ENCODE measurements at places on chromosomes 1 and 21. TPM values are rescaled to one million over a fixed set of nuclear protein-coding genes. Genes with fewer than 3 reads are reported as not detected.

Gene TMEM61
- 2.7 TPM for total RNA-seq

Gene C1orf232
- not detected for total RNA-seq

GRCh38 chr1:204829133-204829825 is 41.4 kb upstream of the NFASC start:
- DNase-seq, result no peak

DNA sequence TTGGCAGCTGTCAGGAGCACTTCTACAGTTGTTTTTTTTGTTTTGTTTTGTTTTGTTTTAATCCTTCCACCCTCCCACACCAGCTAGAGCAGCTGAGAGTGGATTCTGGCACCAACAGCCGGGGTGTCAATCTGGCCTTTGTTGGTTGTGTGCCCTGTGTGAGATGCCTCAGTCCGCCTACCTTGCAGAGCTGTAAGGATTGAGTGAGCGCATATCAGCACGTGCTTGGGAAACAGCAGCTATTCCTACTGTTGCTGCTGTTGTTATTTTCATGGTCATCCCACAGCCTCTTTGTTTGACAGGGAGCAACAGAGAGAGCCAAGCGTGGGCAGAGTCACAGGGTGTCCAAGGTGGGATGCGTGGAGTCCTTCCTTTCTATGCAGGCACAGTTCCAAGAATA is 50.4 kb downstream of the PGBD5 start:
- DNase-seq, result no peak

- no peak for DNase-seq
Measured at GRCh38 chr1:19655718-19656080, 9.0 kb upstream of the HTR6 start.

DNA sequence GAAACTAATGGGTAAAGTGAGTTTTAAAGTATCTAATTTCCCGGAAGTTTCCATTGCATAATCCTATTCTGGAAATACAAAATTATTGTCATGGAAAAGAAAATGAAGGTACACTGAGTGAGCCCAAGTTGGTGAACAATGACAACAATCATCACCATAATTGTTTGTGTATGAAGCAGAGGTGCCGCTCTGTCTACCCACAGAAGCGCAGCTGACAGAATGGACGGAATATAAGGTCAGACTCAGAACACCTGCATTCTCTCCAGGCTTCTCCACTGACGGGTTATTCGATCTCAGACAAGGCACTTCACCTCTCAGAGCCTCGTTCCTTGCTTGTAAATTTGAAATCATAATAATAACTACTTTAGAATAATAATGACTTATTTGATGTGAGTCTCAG is 99.1 kb upstream of the NGF start:
- no peak for DNase-seq

- DNase-seq, result no peak
Measured at GRCh38 chr1:231878737-231879136, 252.1 kb downstream of the DISC1 start.

DNA sequence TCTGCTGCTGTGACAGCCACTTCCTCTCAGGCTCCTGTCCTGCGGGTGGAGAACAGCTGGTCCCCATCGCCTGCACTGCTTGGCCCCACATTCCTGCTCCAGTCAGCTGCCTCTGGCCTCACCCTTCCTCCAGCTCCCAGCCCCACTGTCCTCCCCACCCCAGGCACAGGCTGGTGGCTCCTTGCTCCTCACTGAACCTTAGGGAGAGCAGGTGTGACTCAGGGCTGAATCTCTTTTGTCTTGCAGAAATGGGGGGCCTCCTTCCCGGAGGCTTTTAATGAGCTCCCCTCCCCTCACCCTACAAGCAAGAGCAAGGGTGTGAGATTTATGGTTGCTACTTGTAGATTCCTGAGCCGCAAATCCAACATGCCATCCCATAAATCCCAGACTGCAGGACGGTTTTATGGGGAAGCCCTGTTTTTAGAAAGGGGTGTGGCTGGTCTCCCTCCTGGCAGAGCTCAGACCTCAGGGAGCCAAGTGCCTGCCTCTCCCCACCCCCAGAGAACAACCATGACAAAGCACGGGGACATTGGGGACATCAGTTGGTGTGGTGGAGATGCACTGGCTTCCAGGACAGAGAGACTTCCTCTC is 15.2 kb downstream of the CDK18 start:
- DNase-seq, result no peak

All from lower lobe of right lung (tissue), 2 donors.